ENCODE measurements at places on chromosomes 3 and 15.

DNA sequence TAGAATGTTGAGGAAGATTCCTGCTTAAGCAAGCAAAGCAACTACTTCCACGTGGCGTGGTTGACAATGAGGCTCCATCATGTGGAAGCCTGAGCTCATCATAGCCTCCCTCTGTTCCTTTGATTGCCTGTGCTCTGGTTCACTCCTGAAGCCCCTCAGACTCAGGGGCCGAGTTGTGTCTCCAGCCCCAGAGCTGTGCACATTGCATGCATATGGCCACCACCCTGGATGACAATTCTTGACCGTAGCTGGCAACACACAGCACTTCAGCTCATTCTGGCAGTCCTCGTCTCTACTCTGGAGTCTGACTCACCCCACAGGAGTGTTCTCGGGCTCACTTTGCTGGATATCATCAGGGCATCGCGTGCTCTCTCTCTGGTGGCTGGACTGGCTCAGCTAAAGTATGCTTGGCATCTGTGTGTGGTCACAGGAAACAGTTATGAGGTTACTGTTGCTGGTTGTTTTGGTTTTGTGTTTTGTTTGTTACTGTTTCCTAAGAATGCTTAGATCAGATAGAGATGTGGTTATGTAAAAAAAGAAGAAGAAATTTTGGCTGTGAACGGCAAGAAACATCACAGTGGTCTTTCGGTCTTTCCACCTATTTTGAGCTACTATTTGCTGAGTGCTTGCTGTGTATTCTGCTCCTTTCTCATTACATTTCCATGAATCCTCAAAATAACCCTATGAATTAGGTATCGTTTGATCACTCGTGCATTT lies 41.6 kb upstream of the MRPS22 start:
- no peak for DNase-seq

DNA sequence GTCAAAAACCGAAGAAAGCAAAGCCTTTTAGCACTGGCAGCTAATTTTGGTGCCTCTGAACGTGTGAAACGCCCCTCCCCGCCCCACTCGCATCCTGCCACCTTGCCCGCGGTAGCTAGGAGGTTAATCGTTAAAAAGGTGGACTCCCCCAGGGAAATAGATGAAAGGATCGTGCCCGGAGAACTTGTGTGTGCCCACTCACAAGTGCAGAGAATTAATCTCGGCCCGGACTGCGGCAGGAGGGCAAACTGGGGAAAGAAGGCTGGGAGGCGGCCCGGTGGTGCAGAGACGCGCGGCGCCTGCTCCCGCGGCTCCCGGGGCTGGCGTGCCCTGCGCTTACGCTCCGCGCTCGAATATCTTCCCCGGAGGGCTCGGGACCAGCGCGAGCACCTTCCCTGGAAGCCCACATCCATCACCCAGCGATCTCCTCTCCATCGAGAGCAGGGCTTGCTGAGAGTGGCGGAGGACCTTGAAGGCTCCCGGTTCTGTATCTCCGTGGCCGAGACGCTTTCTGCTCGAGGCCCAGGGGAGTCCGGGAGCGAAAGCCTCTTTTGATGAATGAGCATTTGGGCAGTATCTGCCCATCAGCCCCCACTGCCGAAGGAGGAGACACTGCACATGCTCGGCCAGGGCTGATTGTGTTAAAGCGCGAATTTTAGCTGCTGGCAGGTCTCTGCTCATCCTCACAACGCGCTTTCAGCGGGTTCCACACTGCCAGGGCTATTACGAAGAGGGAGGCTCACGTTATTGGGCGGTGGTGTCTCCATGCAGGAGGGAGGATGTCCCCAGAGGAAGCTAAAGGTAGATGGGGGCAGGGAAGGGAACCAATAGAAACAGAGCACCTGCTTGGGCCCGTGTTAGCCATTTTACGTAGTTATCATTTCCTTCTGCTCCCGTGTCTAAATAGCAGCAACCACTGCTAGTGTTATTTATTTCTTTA lies 1.3 kb upstream of the SPTSSB start:
- DNase-seq, result no peak

DNA sequence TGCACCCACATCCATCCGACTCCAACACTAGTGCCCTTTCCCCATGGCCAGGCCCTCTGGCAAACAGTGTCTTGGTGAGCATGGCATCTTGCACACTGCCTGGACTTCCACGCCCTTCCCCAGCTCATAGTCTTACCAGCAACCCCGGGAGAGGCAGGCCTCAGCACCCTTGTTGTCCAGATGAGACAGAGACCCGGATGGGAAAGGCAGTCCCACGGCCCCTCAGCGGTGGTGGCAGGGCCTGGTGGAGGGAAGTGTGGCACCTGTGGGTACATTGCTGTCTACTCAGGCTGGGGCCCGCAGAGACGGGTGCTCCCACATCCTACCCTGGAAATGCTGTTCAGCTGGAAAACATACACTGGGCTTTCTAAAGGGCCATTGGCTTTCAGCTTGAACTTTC lies 28.4 kb downstream of the HDAC11 start:
- no peak for DNase-seq

DNA sequence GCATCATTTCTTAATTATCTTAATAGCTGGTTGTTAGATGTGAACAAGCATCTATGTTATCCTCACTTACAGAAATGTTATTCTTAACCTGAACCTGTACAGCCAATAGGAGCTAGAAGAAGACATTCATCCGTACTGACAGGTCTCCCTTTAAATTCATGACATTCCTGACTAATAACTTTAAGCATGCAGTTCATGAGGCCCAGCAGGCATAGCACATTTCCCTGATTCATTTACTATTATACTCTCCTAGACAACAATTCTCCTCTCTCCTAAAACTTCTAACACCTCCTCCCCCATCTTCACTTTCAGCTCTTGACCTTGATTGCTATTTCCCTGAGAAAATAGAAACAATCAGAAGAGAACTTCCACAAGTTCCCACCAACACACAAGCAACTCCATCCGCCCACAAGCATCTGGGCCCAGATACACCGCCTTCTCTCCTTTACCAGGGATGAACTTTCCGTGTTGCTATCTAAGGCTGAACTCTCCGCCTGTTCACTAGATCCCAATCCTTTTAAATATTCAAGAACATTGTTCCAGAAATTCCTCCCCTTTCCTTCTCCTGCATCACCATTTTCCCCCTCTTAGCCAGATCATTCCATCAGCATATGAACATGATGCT lies 62.9 kb upstream of the SPRED1 start:
- no peak for DNase-seq

DNA sequence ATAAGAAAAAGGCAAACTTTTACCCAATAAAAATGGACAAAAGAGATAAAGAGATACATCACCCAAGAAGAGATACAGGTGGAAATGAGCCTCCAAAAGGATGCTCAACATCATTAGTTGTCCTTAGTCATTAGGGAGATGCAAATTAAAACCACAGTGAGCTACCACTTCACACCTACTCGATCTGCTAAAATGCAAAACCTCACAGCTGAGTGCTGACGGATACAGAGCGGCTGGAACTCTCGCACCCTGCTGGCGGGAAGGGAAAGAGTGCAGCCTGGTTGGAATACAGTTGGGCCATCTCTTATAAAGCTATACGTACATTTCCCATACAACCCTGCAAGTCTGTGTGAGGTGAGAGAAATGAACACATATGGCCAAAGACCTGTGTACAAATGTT lies 78.5 kb upstream of the PRR20G start:
- no peak for DNase-seq

- no peak for DNase-seq
These were observed 80.2 kb downstream of the ADAMTS17 start for GRCh38 chr15:100261302-100262240.

- DNase-seq, result no peak
These were observed 49.5 kb downstream of the FBN1 start for GRCh38 chr15:48595981-48596380.

DNA sequence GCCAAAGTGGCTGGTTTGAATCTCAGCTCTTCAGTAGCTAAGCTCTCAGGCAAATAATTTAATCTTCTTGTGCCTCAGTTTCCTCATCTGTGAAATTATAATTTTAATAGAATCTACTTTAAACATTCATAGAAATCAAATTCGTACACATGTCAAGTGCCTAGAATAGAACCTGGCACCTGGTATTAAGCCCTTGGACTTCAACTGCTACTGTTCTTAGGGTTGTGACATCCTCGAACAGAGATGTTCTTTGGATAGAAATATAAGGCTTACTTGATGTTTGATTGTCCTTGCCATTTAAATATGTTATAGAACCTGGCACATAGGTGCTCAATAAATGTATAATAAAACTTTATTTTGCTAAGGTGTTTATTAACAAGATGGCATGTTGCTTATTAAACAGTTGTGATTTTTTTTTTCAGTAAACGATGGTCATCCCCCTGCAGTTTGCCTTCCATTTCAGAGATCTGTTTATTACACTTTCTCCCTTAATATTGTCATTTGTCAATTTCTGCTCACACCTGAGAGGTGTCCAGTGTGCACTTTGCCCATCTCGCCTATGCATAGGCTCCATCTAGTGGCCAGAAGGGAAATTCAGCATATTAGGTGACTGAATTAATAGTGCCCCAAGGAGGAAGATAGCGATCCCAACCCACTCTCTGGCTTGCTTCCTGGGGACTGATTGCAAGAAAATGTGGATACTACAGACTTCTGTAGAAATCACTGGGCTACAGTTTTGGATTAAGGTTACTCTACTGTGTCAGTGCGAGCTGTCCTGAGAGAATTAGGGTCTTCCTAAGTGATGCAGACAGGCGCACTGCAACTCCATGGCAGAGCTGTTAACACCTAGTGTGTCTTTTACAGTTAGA lies 10.7 kb downstream of the IGF1R start:
- DNase-seq, result no peak

GRCh38 chr3:99393961-99394360 lies 244.4 kb upstream of the COL8A1 start:
- DNase-seq, result no peak

- peak; percentile 27 for DNase-seq
These were observed 473 bp downstream of the TASOR start for GRCh38 chr3:56682462-56683121.

DNA sequence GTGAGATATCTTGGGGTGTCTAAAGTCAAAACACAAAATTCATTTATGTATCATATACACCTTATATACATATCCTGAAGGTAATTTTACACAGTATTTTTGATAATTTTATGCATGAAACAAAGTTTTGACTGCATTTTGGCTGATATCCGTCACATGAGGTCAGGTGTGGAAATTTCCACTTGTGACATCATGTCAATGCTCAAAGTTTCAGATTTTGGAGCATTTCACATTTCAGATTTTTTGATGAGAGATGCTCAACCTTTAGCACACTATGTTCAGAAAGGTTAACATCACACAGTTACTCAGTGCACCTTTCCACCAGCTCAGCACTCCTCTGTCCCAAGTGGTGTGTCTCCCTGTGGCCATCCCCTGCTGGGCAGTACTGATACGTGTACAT lies 37.7 kb upstream of the CPB1 start:
- no peak for DNase-seq

- DNase-seq, result no peak
These were observed 50.9 kb upstream of the MRPL3 start for GRCh38 chr3:131553495-131554247.

DNA sequence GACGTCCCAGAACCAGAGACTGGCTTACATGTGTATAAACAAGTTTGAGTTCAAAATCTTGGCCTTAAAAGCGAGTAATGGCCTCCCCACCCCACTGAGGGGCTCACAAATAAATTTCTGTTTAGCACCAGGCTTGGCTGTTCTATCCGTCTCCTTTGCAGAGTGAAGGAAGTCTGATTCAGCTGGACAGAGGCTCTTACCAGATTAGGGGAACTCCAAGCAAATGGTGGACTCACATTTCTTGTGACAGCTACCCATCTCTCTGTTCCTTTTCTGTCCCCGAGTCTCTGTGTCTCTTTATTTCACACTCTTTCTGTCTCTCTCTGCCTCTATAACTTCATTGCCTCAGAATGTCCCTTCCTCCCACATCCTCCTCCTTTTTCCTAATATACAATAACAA lies 62.7 kb downstream of the DGKG start:
- no peak for DNase-seq

GRCh38 chr3:166243511-166243910 lies 406.3 kb upstream of the BCHE start:
- DNase-seq, result no peak

DNA sequence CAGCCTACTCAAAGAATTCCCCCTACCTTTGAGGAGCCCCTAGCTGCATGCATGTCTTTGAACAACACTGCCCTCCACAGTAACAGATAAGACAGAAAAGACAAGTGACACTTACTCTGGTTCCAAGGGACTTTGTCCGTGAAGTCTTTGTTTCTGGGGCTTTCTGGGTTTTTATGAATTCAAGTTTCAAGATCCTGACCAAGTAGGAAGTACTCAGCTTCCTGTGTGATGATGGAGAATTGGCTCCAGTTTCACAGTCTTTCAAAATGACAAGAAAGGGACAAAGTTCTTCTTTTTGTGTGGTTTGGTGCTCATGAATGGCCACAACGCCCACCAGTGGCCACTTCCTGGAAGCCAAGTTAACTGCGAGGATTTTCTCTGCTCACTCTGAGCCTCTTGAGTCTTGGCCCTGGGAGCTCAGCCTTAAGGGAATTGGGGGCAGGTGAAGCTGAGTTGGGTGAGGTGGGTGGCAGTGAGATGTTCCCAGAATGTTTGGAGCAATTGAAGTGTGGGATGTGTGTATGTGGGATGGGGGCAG lies at the start of gene CCR1:
TSS of gene CCR1 (minus strand) at position 147 of the 538 bp plus-strand sequence. CDS start 4,000 bp downstream, outside the sequence.
- DNase-seq, result no peak

Measured in stimulated activated CD4-positive, alpha-beta T cell treated with anti-CD3 and anti-CD28 coated beads, Interleukin-1b, Interleukin-23, amount 100 ng/mL, for 1 hour (primary cell).